Stimulated activated CD8-positive, alpha-beta memory T cell treated with anti-CD3 and anti-CD28 coated beads, Interleukin-7, amount 100 ng/mL, for 1 hour (primary cell): ENCODE measurements at places on chromosomes 4 and X.

DNA sequence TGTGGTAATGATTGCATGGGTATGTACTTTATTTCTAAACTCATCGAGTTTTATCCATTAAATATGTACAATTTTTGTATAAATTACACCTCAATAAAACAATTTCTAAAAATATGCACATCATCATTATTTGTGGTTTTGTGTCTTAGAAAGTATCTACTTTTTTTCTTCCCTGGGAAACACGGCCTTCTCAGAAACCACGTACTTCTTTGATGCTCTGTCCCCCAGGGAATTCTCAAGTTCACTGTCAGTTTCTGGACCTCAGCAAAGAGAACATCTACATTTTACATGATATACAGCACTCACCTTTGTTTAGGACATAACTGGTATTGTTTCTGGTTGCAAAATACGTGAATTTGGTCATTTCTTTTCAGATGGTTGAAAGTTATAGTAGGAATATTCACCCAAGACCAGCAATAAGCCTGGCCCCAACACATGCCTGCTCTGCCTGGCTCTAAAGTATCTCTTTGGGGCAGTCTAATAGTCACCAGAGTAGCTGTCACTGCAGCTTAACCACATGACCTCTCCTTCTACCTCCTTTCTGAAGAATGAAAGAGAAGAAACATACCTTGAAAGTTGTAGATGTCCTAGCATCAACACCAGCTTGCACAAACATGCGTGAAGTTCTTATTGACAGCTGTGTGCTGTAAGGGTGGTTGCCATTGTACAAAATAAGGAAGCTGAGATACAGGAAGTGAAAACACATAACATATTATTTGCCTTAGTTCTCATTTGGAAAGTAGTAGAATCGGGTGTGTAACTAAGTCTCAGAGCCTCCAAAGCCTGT is 48.4 kb upstream of the SPANXN4 start:
- DNase-seq, result no peak

GRCh38 chr4:85681921-85682320 is 207.0 kb downstream of the ARHGAP24 start:
- no peak for DNase-seq

DNA sequence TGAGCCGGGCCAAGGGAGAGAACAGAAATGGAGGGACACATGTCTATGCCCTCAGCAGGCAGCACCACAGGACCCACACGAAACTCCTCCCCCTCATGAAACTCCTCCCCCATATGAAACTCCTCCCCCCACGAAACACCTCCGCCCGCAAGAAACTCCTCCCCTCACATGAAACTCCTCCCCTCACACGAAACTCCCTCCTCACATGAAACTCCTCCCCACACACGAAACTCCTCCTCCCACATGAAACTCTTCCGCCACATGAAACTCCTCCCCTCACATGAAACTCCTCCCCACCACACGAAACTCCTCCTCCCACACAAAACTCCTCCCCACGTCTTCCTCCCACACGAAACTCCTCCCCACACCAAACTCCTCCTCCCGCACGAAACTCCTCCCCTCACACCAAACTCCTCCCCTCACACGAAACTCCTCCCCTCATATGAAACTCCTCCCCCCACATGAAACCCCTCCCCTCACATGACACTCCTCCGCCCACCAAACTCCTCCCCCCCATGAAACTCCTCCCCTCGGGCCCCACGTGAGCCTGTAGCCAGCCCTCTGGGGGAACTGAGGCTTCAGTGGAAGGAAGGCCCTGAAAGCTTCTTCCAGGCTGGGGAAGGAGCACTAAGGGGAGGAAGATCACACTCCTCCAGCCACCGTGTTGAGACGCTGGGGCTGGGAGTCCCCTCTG is 15.2 kb downstream of the ADRA2C start:
- DNase-seq, result no peak

- no peak for DNase-seq
Observed at GRCh38 chrX:11210415-11210801, 82.8 kb upstream of the AMELX start.

GRCh38 chr4:6749340-6750171 is 33.0 kb upstream of the KIAA0232 start:
- no peak for DNase-seq

GRCh38 chr4:76594173-76594572 is 159.1 kb downstream of the SHROOM3 start:
- DNase-seq, result no peak

GRCh38 chr4:180394312-180394711 is 1848.9 kb upstream of the TENM3 start:
- no peak for DNase-seq

DNA sequence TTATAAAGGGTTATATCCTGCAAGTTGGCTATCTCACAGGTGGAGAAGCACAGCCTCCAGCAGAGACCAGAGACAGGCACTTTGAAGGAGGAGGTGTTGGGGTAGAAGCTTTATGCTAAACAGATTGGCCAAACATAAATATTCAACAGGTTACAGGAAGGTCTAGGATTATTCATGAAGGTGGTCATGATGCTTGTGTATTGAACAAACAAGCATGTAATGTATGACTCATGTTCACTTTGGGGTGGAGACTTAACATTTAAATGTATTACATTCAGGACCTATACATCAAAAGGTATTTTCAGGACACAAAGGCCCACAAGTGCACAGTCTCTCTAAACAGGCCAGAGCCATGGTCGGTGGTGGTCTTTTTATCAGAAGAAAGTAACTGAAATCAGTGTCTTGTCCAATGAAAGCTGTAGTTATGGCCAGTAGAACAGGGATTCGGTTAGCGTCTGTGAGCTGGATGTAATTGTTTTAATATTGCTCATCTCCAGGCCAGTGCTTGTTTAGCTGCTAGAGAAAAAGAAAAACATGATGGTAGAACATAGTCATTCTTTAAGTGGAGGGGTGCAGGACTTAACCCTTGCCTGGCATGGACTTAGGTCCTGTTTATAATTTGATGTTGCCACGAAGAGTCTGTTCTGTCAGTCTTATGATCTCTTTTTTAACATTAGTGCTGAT is 555.2 kb upstream of the PCDH10 start:
- DNase-seq, result no peak

- DNase-seq, result no peak
Observed at GRCh38 chrX:46208225-46208854, 336.9 kb downstream of the ZNF674 start.

DNA sequence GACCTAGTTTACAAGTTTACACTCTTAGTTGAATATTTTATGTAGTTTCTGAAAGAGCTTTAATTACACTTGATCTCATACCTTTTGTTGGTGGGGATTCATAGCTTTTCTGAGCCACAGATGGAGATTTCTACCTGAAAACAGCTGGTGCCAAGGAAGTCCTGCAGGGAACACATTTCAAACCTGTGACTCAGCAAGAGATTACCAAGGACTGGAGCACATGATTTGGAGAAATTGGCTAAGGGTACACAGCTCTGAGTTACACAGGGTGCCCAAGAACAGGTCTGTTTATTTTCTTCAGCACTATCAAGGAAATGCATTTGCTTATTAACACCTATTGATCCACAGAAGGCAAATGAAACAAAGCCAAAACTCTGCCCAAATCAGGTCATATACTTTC is 691.5 kb downstream of the KCTD8 start:
- DNase-seq, result no peak
